ENCODE measurements at places on chromosomes 5 and 9.
A peak's percentile ranks its signal among the peaks of the same experiment; 100 is the strongest.

- DNase-seq: peak; percentile 1
Measured at GRCh38 chr9:20884985-20885593, 146.4 kb downstream of the HACD4 start.

GRCh38 chr9:130191749-130192120, 19.5 kb downstream of the NCS1 start:
- DNase-seq: no peak

GRCh38 chr9:133932181-133932580, 59.9 kb downstream of the VAV2 start:
- DNase-seq: no peak

DNA sequence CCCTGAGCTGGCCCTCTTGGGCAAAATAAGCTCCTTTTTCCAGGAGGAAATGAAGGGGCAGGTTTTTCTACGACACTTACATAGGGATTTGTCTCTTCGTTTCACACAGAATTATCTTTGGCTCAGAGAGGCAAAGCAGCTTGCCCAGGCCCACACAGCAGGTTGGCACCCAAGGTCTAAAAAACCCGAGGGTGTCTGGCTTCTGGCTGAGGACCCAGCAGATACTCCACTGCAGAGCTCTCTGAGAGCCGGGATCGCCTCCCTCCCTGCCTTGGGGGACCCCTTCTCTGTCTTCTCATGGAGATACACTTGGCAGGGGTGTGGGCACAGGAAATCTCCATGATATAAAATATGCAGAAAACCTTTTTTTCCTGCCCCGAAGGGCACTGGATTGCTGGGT, 29.0 kb upstream of the LHX2 start:
- DNase-seq: no peak

DNA sequence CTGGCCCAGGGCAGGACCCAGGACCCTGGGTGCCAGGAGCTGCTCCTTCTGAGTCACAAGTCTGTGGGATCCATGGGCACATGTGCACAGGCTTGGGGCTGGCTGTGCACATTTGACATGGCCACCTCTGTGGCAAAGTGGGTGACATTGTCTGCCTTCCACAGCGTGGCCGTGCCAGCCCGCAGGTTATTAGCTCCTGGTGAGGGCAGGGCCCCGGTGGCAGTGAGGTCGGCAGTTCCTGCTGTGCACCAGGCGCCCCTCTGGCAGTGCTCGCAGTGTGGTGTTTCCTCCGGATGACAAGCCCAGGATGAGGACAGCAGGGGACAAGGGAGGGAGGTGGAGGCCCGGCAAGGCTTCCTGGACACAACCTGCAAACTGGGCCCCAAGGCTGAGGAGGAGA, 60.5 kb downstream of the OLFM1 start:
- no peak for DNase-seq

DNA sequence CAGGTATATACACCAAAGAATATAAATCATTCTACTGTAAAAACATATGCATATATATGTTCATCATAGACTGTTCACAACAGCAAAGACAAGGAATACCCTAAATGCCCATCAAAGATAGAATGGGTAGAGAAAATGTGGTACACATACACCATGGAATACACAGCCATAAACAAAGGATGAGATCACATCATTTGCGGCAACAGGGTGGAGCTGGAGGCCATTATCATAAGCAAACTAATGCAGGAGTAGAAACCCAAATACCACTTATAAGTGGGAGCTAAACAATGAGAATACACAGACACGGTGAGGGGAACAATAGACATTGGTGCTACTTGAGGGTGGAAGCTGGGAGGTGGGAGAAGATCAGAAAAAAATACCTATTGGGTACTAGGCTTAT, 117.6 kb downstream of the COX7C start:
- DNase-seq: no peak

DNA sequence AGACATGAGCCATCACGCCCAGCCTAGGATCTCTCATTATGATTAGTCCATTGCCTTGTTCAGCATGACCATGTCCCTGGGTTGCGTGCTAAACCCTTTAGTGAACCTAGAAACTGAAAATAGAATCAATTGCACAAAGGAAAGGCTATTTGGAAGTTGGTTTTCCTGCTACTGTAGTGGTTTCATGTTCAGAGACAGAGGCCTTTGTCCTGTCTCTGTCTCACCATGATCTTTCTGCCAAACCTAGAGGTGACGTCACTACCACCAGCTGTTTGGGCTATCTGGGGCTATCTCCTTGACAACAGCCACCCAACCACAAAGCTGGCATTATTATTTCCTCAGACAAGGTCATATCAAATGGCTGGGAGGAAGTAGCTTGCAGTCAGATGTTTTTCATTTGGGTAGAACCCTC, 4.0 kb upstream of the CDK5RAP2 start:
- DNase-seq: no peak

GRCh38 chr5:40812125-40812524, 14.0 kb upstream of the PRKAA1 start:
- DNase-seq: no peak

DNA sequence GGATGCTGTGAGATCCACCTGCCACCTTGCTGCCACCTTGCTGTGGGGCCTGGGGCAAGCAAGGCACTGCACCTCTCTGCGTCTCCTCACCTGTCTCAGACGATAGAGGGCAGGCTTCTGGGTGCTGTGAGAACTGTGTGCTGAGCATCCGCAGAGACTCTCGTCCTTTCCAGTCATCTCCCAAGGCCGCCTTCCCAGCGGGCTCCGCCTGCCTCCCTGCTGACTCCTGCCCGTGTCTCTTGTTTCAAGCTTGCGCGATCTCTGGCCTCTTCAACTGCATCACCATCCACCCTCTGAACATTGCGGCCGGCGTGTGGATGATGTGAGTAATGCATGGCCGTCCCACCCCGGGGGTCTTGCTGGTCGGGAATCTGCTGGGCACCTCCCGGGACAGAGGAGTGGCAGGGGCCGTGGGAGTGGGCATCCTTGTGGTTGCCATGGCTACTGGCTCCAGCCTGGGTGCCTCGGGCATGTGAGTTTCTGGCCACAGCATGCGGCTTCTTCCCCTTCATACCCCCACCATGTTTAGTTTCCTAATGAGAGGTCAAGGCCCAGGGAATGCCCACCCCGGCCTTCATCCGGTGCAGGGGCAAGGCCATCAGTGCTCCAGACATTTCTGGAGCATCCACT, 3.6 kb downstream of the CACFD1 start:
- no peak for DNase-seq

DNA sequence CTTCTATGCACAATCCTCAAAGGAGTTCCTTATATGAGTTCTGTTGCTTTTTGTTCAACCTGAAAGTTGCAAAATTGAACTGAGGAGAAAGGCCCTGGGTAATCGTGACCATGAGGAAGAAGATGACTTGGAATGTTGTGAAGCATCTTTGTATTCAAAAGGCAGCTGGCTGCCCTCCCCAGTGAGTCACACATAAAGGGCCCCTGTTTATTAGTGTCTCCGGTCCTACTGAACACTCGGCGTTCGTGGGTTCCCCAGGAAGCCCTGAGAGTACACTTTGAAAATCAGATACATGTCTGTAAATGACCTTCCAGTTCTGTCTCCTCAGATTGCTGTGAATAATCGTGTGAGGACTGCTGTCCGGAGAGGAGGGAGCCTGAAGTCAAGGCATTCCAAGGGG, 73.6 kb downstream of the C9orf153 start:
- no peak for DNase-seq

- DNase-seq: no peak
Measured at GRCh38 chr5:79518718-79519117, 4.8 kb upstream of the HOMER1 start.

GRCh38 chr9:98280574-98280973, 25.1 kb upstream of the TBC1D2 start:
- DNase-seq: no peak

- DNase-seq: no peak
Measured at GRCh38 chr5:144393641-144394435, 223.2 kb downstream of the KCTD16 start.

- no peak for DNase-seq
Measured at GRCh38 chr9:130266236-130267098, 907 bp downstream of the HMCN2 start.

- DNase-seq: no peak
Measured at GRCh38 chr9:97966493-97966892, 16.6 kb upstream of the ANP32B start.

DNA sequence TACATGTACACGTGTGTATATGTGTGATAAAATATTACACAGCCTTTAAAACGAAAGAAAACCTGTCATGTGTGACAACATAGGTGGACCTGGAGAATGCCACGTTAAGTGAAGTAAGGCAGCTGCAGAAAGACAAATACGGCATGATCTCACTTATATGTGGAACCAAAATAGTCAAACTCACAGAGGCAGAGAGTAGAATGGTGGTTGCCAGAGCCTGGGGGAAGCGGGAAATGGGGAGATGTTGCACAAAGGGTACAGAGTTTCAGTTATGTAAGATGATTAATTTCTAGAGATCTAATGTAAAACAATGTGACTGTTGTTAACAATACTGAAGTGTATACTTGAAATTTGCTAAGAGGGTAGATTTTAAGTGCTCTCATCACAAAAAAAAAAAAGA, 34.8 kb downstream of the ADAMTS12 start:
- no peak for DNase-seq

DNA sequence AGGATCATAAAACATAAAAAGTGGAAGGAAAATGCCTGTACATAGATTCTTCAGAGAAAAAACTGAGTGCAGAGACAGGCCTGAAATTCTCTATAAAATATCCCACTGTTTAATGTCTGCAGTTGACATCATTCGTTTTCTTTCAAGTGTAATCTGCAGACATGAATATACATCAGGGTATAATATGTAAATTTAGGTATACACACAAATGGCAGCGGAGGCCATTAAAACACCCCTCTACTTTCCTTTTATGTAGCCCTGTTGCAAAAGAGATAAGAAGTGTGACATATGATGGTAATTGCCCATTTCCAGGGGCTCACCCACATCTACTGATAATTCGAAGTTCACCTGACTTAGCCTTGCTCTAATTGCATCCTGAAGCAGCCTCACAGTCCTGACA, 164.3 kb downstream of the SLC24A2 start:
- no peak for DNase-seq

- DNase-seq: no peak
Measured at GRCh38 chr5:39057734-39058133, 16.5 kb downstream of the RICTOR start.

DNA sequence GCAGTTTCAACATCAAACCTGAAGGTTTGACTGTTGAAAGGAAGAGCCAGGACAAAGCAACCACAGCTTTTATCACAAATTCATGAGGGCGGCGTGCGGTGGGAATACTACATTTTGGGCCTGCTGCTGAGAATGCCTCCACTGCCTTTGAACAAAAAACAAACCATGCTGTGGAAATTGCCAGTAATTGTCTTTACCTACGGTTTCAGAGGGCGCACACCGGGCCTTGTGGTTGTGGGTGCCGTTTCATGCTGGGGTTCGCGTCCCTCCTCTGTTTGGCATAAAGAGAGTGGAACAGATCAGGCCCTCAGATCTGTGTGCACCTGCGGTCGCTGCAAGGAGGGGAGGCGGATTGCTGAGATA, 27.6 kb upstream of the TCF7 start:
- DNase-seq: no peak

DNA sequence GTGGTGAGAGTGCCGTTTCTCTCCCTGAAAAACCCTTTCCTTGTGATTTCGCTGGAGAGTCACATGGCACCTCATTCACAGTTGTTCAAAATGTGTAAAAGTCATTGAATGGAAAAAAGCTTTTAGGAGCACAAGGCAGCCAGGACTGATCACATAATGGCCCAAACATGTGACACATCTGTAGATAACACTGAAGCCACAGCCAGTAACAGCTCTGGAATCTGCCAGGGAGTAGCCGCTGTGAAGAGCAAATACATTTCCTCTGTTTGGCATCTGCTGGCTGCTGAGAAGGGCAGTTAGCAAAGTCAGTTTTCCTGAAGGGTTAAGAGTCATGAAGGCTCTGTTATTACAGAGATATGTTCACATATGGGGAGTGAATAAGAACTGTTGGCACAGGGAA, 271.8 kb downstream of the NNT start:
- no peak for DNase-seq

GRCh38 chr9:25936031-25936430, 257.8 kb upstream of the TUSC1 start:
- DNase-seq: no peak

DNA sequence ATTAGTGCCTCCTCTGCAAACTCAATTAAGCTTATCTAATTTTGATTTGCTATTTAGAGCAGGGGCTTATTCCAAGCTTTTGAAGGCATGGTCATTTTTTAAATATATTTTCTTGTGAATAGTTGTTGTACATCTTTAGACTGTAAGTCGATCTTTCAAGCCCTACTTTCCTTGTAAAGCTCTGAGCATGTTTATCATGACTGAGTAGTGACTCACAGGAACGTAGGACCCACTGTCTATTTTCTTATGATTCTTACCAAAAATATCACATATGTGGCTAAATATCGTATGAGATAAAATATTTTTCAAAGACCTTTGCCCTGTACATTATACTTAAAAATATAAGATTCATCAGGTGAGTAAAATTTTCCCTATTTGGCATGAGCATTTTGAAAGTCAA, 440.4 kb upstream of the GRIN3A start:
- DNase-seq: no peak

DNA sequence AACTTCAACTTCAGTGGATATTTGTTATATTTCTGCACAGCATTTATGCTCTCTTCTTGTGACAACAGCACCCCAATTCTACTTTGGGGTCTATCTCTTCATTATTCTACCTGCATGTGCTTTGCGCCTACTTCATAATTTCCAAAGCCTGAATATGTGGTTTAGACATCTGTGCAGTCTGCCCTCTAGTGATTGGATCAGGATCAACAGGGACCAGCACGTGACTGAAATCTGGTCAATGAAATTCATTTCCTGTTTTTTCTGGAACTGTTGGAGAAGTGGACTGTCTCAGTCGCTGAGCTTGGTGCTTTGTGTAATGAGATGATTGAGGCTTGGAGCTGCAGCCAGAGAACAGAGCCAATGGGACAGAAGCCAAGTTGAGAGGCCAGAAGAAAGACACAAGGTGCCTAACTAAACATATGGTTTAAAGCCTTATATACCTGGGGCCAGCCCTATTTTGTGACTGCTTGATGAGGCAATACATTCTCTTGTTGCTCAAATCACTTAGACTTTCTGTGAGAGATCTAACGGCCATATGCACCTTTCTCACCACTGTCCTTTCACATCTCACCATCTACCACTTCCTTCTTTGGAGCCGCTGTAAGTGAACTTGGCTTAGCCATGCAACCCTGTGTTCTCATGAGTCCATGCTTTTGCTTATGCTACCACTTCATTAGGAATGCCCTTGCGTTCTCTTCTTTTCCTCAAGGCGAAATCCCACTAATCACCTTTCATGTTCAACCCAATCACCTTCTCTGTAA, 68.8 kb upstream of the PPP2R2B start:
- no peak for DNase-seq

Measured in GM18507 (cell line).